ENCODE measurements at places on chromosomes 2 and 18.
A peak's percentile ranks its signal among the peaks of the same experiment; 100 is the strongest.

- no peak for DNase-seq
These were observed 198.1 kb upstream of the RBBP8 start for GRCh38 chr18:22734791-22735627.

DNA sequence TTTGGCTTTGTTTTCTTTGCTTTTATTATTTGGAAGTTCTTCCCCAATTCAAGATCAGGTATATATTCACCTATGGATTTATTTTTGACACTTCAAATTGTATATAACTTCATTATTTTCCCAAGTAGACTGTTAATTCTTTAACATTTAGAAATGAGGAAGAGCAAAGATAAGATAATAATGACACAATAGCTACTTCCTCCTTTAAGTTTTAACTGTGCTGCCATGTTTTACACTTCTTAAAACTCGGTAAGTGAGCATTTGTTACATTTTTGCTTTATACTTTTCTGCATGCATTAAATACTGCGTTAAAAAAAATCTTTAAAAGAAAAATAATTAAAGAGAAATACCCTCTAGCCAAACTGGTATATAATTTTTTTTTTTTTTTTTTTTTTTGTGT is 32.5 kb downstream of the SLC66A3 start:
- no peak for DNase-seq

DNA sequence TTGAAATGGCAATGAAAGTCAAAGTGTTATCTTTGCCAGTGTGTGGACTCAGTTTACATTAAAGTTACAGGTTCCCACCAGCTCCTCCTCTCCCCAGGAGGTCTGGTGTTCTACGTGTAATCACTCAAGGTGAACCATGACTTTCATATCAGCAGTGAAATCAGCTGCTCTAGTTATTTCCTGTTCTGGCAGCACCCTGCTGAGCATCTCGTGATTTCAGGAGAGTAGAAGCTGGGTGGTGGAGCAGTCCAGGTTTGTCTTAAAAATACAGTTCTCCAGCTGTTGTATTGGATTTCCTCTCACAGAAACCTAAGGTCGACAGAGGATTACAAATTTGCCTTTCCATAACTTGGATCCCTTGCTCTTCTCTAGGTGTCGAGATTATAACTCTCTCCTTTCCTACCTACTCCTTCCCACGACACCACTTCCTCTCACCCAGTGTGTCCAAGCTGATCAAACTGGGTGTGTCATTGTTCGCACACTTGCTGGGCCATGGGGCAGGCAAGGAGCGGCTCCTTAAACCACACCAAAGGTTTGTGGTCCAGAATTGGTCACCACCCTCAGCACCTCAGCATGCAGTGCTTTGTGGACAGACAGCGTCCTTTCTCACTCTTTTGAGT is 13.0 kb upstream of the ARHGAP25 start:
- DNase-seq, result no peak

DNA sequence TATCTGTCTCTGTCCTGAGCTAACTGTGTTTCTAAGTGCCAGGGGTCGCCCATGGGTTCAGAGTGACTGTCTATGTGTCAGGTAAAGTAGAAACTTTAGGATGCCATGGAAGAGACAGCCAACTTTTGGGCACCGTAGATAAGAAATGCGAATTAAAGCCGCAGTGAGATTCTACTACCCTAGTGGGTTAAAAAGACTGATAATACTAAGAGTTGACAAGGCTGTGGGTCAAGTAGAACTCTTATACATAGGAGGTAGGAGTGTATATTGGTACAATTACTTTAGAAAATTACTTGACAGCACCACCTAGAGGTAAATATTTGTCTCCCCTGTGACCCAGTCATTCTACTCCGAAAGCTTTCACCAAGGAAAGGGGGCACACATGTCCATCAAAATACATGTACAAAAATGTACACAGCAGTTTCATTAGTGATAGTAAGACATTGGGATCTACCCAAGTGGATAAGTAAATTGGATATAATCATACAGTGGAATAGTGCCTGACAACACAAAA is 371.3 kb downstream of the SLC4A3 start:
- DNase-seq, result no peak

- no peak for DNase-seq
These were observed 8.6 kb upstream of the MREG start for GRCh38 chr2:216021768-216022565.

DNA sequence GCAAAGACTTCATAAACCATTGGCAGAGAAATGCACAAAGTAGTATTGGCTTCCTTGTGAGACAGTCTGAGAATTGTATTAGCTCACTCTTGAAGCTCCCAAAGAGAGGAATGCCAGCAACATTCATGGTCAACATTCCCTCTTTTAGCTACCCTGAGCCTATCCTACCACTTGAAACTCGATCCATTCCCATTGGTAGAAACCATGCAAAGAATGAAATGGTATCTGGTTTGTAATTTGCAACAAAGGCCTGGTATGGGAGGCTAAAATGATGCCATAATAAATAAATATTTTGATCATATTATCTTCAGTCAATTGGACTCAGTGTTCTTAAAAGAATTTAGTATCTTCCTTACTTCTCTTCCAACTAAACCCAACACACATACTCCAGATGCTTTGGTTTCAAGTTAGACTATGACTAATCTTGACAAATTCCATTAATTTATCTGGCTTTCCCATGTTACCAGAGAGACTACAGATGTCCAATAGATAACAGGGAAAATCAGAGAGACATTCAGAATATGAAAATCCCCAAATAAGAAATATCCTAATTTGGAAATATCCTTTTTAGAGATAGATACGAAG is 102.9 kb downstream of the DHRS9 start:
- DNase-seq, result peak; percentile 5

DNA sequence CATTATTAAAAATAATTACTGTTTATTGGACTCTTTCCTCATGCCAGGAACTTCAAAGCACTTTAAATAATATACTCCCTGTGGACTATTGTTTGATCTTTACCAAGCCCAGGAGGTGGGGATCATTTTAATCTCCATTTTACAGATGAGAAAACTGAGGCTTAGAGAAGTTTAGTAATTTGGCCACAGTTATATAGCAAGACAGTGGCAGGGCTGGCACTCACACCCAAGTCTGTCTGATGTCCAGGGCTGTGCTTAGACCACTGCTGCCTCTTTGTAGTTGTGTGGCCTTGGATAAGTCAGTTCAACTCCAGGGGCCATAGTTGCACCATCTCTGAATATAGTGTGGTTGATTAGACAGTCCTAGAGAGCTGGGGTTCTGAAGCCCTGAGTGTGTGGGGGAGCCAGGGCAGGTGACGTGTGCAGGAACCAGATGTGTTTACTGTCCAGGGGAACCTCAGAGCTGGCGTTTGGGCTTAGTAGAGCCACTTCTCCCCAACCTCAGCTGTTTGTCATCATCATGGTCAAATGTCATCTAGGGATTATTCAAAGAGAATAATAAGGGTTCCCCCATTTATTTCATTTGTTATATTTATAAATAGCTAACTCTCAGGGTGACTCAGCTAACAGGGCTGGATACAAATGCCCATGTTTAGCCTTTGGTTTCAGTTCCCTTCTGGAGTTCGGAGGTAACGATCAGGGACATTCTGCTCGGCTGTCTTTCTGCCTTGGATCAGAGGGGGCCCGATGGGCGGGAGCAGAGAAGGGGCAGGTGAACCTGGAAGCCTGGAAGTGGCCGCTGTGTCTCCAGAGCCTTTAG is 68.0 kb downstream of the BOLA3 start:
- DNase-seq, result peak; percentile 27

- no peak for DNase-seq
These were observed 569.4 kb downstream of the CCDC85A start for GRCh38 chr2:56753182-56753581.

- no peak for DNase-seq
These were observed 90.2 kb upstream of the SPATS2L start for GRCh38 chr2:200216310-200216709.

GRCh38 chr2:104412384-104412783 is 441.5 kb upstream of the POU3F3 start:
- DNase-seq, result no peak

DNA sequence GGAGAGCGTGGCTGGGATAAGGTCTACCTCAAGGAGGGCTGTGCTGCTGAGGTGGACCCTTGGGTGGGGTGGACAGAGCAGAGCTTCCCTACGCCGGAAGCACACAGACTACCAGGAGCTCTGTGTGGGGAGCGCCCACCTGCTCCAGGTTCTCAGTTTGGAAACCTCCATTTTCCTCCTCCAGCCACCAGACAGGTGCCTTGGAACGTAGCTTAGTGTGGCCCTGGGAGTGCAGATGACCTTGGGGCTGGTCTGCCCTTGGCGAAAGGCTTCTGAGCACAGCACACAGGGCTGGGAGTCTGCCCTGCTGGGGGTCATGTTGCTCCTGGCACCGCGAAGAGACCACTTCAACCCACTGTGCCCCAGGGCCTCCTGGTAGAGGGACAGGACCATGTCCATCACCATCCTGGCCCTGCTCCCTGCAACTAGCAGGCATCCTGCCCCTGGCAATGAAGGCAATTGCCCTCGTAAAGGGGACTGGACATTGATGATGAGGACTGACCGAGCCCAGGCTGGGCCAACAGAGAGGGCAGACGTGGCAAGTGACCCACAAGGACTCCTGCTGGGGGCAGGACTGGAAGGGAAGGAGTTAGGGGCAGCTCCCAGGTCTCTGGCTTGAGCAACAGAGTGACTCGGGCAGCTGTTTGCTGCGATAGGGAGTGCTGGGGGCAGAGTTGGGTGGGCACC is 214.7 kb downstream of the CYP26B1 start:
- no peak for DNase-seq

- no peak for DNase-seq
These were observed 70.9 kb upstream of the EML6 start for GRCh38 chr2:54652540-54652939.

GRCh38 chr2:126367361-126367760 is 288.6 kb upstream of the GYPC start:
- DNase-seq, result no peak

- DNase-seq, result no peak
These were observed 1024.1 kb upstream of the KLHL29 start for GRCh38 chr2:22360735-22361374.

DNA sequence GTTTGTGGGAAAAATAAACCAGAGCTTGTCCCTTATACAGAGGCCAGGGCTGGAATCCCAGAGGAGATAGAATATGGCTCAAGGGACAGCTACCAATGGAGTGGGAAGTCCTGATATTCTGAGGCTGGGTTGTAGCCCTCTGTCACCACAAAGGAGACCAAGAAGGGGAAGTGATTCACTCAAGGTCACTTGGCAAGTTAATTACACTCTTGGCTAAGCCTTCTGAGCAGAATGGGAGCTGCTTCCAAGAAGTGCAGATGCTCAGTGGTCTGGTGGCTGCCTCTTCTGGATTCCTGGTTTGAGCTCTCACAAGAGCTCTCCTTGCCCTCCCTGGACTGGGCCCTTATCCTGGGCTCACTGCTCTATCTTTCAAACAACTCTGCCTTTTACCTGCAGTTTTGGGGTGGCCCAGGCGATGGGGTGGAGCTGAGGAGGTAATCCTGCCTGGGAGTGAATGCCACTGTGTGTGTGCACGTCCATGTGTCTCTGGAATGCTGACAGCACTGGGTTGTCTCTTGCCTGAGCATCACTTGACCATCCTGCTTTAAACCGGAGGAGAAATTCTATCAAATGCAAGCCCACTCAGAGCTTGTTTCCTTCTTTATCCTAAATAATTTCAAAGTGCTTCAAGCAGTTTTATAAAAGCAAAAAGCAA is 168.2 kb downstream of the KCNS3 start:
- peak; percentile 54 for DNase-seq

GRCh38 chr2:201788371-201788770 is 7.6 kb upstream of the ALS2 start:
- no peak for DNase-seq

DNA sequence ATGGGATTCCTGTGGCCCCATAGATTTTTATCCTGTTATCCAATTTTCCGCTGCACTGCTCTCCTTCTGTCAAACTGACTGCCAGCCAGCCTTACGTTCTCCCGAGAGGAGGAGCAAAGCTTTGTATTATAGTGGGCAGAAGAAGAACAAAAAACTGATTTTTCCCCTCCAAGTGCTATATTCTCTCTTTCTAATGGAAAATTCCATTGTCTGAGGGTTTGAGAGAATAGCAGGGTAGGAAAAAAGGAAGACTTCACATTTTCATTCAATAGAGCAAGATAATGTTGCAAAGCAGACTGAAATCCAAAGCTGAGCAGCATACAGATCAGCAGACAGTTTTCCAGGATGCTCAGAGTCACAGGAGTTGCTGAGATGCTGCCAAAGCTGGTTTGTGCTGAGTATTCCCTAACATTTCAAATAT is 238.0 kb downstream of the UBE2E3 start:
- no peak for DNase-seq

DNA sequence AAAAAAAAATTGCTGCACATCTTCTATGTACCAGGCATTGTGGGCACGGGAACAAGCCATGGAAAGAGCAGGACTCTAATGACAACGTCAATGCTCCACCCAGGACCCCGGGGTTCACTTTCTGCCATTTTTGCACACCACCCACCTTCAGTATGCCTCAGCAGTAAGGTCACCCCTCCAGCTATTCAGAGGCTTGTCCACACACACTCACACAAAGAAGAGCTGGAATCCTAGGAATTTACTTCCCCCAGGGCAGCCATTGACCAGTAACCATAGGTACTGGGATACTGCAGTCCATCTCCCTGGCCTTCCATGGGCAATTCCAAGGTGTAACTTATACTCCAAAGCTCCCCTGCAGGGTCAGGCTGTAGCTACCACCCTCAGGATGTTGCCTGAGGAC is 170.8 kb downstream of the SUCLG1 start:
- no peak for DNase-seq

DNA sequence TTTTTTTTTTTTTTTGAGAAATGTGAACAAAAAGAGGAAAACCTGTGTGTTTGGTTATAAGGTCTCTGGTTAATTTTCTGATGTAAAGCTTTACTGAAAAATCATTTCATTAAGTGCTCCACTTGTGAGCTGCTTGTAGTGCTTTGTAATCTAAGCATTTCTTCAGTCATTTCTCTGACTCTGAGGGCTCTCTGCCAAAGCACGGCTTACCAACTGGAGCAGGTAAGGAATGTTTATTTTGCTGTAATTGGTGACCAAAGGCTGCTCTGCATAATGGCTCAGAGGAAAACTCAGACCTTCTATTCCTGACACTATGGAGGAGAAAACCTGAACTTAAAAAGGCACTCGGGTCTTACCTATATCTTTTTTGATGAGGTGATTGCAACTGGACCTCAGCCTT is 848.8 kb downstream of the MBD2 start:
- no peak for DNase-seq
